ENCODE measurements at places on chromosomes 3 and 15.

GRCh38 chr3:154552338-154552737 is 122.3 kb upstream of the GPR149 start:
- no peak for DNase-seq

DNA sequence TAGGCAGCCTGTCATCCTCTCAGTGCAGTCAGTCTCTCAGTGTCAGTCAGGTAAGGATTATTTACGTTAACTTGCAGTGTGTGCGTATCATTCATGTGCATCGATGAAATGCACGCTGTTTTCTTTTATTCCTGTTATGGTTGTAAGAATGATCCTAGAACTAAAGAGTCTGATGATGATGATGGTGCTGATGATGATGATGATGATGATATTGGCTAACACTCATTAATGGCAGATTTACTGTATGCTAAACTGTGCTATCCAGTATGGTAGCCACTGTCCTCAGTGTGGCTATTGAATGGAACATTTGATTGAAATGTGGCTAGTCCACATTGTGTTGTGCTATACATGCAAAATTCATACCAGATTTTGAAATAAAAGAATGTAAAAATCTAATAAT is 39.4 kb downstream of the FANCI start:
- DNase-seq: no peak

GRCh38 chr3:186257866-186258265 is 104.2 kb downstream of the DGKG start:
- no peak for DNase-seq

- no peak for DNase-seq
Measured at GRCh38 chr3:147397155-147397874, 9.0 kb downstream of the ZIC4 start.

DNA sequence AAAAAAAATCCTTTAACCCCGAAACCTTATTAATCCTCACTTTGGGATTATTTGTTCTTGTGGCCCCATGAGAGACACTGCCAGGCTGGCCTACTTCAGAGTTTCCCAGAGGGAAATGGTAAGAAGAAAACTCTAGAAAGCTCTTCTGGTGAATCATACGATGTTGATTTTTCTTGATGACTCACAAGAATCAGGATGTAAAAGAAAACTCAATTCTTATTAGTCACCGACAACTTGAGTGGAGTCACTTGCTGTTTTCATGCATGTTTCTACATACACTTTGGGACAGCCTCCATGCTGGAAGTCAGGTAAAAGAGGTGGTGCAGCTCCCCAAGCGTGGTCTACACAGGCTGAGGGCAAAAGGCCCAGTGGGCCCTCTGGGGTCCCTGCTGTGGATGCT is 42.8 kb downstream of the MYO5C start:
- no peak for DNase-seq

GRCh38 chr3:98986073-98986472 is 84.6 kb upstream of the DCBLD2 start:
- no peak for DNase-seq

GRCh38 chr15:52670087-52670486 is 9.1 kb downstream of the ATOSA start:
- DNase-seq: no peak

DNA sequence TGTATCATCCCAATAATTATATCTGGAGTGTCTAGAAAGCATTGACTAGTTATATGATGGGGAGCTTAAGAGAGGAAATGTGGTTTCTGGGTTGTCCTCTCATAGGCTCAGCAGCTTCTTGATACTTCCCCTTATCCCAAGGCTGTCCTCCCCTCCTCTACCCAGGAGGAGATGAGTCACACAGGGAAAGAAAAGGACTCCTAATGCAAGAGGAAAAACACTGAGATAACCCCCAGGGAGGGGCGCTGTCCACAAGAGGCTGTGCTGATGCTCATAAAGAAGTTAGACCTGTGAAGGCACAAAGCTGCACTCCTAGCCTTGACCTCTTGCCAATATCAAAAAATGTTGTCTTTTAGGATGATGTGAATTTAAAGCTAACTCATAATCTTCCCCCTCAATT is 28.8 kb upstream of the GYG1 start:
- DNase-seq: no peak

- no peak for DNase-seq
Measured at GRCh38 chr3:122947738-122948137, 79.8 kb downstream of the SEMA5B start.

- no peak for DNase-seq
Measured at GRCh38 chr3:165529451-165529850, 307.8 kb downstream of the BCHE start.

GRCh38 chr3:59777667-59778077 is 727.8 kb upstream of the CFAP20DC start:
- DNase-seq: no peak

- DNase-seq: no peak
Measured at GRCh38 chr15:70165716-70166284, 68.1 kb upstream of the TLE3 start.

GRCh38 chr3:32143849-32144757 is 37.7 kb downstream of the GPD1L start:
- DNase-seq: peak; percentile 2

- no peak for DNase-seq
Measured at GRCh38 chr3:46280105-46280797, 38.0 kb downstream of the CCR3 start.

DNA sequence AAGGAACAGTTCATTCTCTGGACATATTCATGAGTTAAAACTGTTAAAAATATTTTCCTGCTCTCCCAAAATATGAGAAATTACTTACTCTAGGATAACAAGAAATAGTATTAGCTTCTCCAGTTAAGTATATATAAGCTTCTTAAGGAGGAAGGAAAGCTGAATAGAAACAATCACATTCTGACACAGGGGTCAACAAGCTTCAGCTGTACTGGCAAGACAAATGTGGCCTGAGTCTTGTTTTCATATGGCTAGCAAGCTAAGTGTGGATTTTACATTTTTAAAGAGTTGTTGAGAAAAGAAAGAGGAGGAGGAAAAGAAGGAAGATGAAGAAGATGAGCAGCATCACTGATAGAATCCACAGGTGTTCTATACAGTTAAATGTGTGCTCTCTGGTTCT is 313.8 kb downstream of the ZPLD1 start:
- no peak for DNase-seq

Measured in activated naive CD4-positive, alpha-beta T cell (primary cell).